Lower leg skin (tissue), 4 donors: ENCODE measurements at places on chromosomes 4 and X. TPM values are rescaled to one million over a fixed set of nuclear protein-coding genes. Genes with fewer than 3 reads are reported as not detected.

DNA sequence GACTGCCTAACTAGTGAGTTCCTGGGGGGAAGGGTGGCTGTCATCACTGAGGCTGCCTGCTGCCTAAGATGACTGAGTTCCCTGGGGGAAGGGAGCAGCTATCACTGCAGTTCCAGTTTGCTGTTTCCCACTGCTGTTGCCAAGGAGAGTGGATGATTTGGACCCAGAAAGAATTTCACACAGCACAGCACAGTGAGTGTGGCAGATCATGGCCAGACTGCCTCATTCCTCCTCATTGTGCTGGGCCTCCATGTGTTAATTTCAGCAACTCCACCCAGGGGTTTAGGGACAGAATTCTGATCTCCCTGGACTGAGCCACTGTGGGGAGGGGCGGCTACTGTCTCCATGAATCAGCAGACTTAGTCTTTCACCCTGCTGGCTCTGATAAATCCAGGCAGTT is 125.0 kb downstream of the TEX13C start:
- DNase-seq = no peak

DNA sequence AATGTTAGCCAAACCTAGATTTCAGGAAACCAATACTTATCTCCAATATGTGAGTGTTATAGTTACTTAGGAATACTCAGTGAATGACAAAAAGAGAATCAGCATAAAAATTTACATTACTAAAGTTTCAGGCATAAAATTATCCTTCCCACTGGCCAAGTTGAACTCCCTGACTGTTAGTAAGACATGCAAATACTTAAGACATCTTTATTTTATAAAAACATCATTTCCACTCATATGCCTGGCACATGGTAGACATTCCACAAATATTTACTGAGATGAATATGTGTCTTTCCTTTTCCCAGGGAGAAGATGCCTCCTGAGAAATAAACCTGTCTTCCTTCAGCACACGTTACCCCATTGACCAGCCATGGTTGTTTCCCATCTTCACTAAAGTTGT is 7.3 kb downstream of the VEGFD start:
- no peak for DNase-seq

- DNase-seq = peak; percentile 28
Observed at GRCh38 chrX:72002875-72003274, 92.2 kb downstream of the NHSL2 start.

- DNase-seq = no peak
Observed at GRCh38 chr4:3468804-3469203, 5.7 kb downstream of the DOK7 start.

DNA sequence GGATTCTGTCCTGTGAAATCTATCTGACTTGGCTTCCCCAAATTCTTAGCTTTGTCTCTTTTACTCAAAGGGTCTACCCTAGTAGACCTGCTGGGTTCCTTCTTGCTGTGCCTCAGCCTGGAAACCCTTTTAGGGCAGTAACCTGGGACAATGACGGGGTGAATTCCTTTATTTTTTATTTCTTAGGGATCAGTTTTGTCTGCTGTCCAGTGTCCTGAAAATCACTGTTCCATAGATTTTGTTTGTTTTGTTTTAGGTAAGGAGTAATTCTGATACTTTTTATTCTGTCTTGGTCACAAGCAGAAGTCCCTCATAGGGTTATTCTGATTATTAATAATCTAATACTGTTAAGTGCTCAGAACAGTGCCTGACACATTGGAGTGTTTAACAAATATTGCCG is 118.9 kb downstream of the EVC2 start:
- no peak for DNase-seq

The SSX4 gene
- total RNA-seq = not detected

DNA sequence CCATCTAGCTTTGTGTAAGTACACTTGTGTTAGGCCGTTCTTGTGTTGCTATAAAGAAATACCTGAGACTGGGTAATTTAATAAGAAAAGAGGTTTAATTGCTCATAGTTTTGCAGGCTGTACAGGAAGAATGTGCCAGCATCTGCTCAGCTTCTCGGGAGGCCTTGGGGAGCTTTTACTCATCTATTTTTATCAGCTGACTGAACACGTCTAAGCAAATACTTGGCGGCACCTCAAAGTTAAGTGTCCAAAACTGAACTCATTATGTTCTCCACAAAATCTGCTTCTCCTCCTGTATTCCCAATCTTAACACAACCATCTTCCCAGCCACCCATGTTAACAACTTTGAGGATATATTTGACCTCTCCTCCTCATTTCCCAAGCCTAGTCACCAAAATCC is 42.4 kb upstream of the GATB start:
- no peak for DNase-seq

DNA sequence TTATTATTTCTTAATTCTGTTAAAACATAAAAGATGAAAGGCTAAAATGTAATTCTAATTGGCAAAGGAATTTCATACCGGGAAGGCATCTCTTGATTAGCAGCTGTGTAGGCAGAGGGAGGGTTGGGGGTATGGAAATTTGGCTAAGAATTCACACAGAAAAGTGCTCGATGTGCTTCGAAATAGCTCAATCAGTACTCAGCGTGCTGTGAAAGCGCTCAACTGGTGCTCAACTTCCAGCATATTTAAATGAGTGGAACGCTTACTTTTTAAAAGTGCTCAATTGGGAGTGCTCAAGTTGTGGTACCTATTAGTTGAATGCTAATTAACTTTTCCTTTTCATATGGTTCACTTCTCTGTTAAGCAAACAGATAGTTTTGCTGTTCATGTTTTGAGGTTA is 695.9 kb upstream of the ATOH1 start:
- no peak for DNase-seq

- no peak for DNase-seq
Observed at GRCh38 chr4:137702512-137702911, 170.2 kb upstream of the PCDH18 start.
